Mammary epithelial cell (primary cell): ENCODE measurements at places on chromosomes 5 and 9.

- DNase-seq, result no peak
These were observed 10.9 kb downstream of the PRKACG start for GRCh38 chr9:69003051-69003450.

- no peak for DNase-seq
These were observed 49.8 kb downstream of the TMOD1 start for GRCh38 chr9:97551308-97551707.

DNA sequence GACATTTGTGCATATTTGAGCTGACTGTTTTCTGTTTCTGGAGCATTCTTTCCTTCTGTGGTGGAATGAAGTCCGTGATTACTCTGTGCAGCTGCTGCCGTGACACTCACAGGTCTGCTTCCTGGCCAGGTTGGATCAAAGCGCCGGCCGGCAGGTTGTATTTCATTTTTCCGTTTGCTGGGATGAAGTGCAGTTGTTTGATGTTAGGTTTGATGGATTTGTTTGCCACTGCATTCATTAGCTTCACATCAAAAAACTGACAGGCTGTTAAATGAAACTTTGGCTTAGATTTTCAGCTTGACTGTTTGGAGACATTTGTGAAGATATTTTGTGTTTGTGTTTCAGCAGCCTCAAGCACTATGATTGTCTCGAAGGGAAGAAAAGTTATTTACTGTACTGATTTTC is 140.1 kb downstream of the KDM4C start:
- DNase-seq, result no peak

GRCh38 chr5:137470111-137470920 is 28.8 kb downstream of the SPOCK1 start:
- peak; percentile 97 for DNase-seq

DNA sequence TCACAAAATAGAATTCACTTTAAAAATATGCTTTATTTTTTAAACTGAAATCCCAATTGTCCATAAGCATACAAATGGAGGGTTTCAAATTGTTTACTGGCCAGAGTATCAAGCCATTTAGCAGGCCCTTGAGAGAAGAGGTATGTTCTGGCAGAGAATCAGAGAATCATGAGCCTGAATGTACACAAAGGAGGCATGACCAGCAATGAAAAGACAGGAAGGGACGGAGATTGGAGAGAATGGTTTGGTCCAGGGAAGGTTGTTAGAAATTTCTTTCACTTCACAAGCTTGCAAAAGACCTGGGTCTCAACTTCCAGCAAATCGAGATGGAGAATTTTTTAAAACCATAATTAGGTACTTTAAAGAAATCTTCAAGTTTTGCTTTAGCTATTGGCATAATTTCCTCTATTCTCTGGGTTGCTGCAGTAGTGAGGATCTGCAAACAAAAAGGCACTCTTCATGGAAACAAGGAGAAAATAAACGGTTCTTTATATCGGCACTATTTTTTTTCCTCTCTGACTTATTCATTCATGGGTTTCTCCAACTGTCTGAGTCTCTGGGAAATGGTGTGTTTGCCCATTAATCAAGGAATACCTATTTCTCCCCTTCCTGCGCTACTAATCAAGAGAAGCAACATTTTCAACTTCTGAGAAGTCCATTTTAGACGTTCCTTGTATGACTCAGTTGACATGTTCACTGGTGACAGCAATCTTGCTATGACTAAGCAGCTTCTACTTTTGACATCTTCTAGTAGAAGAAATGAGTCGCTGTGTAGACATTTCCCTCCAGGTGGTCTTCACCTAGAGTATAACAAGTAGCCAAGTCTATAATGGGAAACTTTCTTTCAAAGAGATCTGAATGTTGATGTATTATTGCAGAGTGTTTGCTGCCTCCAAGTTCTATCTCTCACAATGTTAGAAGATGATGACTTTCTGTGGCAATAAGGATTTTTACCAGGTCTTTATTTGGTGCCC is 23.1 kb upstream of the ERCC6L2 start:
- DNase-seq, result peak; percentile 64

DNA sequence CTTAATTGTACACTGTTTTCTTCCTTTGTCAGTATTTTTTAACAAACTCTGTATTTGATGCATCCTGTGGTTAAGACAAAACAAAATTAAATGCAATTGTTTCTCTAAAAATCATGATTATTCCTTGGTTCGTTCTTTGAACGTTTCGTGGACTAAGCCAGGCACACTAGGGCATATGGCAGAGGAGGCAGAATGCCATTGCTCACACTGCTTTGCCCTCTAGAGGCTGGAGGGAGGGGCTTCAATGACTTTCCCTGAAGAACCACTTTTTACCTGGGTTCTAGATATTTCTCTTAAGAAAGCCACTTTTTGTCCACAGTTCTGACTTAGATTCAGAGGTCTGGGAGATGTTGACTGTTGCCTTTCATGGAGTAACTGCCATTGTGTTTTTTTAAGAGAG is 236.2 kb upstream of the ADAMTSL1 start:
- no peak for DNase-seq

DNA sequence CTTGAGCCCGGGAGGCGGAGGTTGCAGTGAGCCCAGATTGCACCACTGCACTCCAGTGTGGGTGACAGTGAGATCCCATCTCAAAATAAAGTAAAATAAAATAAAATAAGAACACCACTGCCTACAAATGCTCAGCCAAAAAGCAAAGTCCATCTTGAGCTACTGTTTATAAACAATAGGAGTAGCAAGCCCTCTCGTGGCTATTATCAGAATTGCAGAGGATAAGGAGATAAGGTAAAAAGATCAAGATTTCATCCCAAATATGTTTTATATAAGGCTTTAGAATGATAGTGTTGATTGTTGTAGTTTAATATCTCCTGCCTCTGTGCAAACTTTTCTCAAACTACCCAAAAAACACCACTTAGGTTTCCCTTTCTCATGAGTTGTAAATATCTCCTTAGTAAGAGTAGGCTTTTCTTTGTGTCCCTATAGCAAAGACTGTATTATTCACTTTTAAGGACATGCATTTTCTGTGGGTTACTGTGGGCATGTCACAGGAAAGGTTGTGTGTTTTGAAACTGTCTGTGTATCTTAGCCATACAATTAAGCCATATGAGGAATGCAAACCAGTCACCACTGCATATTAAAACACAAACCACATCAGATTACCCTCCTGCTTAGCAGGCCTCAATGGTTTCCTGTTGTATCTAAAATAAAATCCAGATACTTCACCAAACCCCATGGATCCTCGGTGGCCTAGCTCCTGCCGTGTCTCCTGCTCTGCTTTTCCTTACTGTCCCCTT is 31.8 kb upstream of the CKS2 start:
- peak; percentile 49 for DNase-seq

DNA sequence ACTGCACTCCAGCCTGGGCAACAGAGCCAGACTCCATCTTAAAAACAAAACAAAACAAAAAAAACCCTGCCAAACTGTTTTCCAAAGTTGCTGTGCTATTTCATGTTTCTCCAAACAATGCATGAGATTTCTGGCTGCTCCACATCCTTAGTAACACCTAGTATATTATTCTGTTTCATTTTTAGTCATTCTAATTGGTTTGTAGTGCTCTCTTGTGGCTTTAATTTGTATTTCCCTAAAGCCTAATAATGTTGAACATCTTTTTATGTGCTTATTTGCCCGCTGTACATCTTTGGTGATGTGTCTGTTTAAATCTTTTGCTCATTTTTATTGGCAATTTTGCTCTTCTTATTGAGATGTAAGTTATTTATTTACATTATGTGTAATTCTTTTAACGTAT is 18.4 kb upstream of the TTC1 start:
- no peak for DNase-seq

- DNase-seq, result peak; percentile 35
These were observed 37.3 kb downstream of the FBXW2 start for GRCh38 chr9:120755810-120756434.

GRCh38 chr9:77304543-77304942 is 127.2 kb downstream of the VPS13A start:
- DNase-seq, result no peak

- no peak for DNase-seq
These were observed 140.7 kb downstream of the BOD1 start for GRCh38 chr5:173475780-173476179.

GRCh38 chr9:36008774-36009300 is 27.9 kb upstream of the RECK start:
- DNase-seq, result peak; percentile 17

- no peak for DNase-seq
These were observed 233.7 kb downstream of the SPOCK1 start for GRCh38 chr5:137265457-137265856.

- DNase-seq, result no peak
These were observed 107.9 kb upstream of the FREM1 start for GRCh38 chr9:15018096-15018637.
